ENCODE measurements at places on chromosomes 4 and X.

DNA sequence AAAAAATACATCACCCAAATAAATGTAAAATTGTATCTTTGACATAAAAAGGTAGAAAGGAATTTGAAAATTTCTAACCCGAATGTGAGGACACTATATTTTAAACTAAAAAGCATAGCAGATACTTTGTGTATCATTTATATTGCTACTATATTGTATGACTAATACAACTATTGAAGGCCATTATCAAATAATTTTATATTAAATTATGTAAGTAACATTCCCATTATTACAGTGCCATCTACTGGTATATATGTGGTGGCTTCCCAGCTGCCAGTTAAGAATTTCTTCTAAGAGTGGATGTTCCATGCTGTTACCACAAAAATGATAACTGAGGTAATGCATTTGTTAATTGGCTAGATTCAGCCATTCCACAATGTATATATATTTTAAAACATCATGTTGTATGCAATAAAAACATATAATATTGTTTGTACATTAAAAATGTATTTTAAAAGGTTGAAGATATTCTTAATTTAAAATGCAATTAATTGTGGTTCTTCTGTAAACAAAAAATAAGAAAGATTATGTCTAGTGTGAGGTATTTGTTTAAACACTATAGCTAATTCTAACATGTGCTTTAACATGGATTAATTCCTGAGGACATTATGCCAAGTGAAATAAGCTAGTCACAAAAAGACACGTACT is 65.3 kb downstream of the EGF start:
- DNase-seq, result no peak

DNA sequence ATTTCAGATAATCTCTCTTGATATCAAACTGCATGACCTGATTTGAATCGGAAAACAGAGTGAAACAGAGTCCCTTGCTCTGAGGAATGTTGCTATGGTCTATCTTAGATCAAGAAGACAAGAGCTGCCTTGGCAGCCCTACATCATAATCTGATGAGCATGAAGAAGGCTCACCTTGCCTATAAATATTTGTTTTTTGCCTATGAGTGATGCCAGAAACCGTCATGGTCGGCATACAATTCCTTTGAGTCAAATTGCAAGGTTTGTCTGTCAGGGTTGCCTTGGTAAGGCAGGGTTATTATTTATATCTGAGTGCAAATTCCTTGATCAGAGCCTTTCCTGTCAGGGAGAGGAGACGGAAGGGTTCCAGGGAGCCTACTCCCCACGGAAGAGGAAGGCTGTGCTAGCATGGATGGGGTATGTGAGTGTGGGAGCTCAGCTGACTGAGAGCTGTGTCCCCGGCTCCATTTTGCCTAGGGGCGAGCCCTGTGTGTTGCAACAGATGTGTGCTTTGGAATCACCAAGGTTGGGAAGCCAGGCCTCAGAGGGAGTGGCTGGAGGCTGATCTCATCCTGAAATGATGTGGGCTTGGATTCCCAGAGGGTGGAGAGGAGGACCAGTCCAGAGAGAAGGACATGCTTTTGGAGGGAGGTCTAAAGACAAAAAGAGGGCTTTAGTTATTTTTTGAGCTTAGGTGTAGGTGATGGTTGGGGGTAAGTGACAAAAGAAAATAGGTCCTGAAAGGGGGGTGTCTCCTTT is 43.6 kb downstream of the RTL9 start:
- DNase-seq, result no peak

GRCh38 chr4:184534511-184535391 is 60.4 kb upstream of the IRF2 start:
- no peak for DNase-seq

DNA sequence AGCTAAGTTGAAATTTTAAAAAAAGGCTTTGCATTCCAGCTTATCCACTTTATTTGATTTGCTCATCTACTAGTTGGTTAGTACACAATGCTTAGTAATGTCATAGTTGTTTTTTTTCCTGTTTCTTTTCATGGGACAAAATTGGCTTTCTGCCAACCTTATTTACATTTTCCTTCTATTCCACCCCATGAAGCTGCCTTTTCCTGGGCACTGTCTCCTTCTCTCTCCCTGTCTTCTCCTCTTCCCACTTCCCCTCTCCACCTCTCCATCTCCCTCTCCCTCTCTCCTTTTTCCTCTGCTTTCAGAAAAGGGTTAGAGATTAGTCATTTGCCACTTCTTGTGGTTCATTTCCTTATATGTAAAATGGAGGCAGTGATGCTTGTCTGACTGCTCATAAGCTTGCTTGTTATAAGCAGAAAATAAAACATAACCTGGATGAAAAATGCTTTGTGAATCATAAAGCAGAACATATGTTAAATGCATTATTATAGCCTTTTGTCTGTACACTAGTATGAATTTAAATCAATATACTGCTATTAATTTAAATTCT is 181.9 kb downstream of the CEP135 start:
- no peak for DNase-seq

GRCh38 chrX:57137501-57137900 is 304 bp upstream of the SPIN2A start:
- no peak for DNase-seq

- no peak for DNase-seq
These were observed 161.7 kb upstream of the NAP1L5 start for GRCh38 chr4:88859191-88859812.

GRCh38 chr4:79757600-79757999 is 315.4 kb downstream of the ANTXR2 start:
- DNase-seq, result no peak

- DNase-seq, result no peak
These were observed 65.0 kb upstream of the IL15 start for GRCh38 chr4:141571362-141571761.

DNA sequence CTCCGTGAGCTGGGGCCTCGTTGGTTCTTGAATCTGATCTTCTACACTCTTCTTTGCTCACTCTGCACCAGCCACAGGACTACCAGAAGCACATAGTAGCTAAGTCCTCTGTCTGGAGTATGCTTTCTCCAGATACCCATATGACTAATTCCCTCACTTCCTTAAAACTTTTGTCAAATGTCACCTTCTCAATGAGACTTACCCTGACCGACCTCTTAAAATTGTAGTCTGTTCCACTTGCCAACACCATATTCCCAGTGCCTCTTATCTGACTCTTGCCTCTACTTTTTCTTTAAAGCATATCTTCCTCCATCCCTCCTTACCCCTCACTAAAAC is 10.0 kb downstream of the PARM1 start:
- no peak for DNase-seq

DNA sequence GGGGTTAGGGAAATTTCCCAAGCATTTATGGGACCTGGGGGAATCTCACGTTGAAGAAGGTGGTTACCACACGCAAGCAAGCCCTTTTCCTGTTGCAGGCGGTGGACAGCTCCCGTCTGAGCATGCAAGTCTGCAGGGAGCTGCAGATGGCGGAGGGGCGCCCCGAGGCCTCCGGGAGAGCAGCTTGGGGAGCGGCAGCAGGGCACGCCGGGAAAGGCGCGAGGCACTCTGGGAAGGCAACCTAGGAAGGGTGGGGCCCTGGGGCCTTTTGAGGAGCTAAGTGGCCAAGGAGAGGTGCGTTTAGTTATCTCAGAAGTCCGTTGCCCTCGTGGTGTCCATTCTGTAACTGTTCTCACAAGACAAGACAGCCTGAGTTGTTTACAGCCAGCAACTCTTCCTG is 57.0 kb upstream of the SLC25A4 start:
- no peak for DNase-seq

DNA sequence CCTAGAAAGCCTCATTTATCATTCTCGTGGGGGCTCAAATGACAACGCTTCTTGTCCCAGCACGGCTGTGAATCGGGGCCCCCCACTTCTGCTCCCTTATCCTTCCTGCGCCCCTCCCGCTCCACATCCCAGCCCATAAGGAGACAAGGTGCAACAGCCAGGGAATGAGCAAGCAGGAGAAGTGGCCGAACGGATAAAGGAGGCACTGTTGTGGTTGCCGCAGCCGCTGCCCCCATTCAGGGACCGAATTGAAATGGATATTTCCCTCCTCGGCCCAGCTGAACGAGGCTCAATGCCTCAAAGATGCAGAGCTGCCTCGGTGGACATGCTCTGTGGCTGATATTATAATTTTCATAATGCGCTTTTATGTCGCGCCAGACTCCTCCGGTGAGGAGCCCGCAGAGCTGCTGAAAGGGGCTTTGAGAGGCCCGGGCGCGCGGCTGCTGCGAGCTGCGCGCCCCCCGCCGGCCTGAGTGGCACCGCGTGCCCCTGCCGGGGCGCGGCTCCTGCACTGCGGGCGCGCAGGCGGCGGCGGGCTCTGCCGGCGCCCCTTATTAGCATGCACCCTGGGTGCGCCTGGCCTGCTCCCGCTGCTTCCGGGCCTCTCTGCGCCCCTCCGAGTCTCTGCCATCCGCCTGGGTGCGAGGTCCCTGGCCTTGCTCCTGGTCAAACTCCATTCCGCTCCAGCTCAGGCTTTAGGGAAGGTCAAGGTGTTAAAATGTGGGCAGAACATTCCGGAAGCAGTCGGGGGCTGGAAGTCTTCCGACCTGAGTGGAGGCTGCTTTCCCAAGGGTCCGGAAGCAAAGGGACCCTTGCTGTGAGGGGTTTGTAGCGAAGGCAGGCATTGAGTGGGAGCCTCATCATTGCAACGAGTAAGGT is 68.2 kb upstream of the TMEM33 start:
- no peak for DNase-seq

DNA sequence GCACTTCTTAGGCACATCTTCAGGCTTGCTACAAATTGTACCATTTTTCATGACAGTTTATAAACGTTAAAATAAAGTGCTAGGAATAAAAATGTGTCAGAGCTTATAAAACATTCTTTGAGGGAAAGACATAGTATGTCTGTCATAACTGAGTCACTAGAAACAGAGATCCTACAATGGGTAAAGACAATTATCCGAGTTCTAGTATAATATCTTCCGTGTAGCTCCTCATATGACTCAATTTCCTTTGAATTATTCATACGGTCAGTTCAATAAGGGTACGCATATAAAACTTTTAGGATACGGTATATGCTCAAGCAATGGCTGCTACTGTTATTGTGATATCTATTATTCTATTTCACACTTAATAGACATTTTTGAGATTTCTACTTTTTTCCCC is 349.1 kb downstream of the PCDH10 start:
- no peak for DNase-seq

DNA sequence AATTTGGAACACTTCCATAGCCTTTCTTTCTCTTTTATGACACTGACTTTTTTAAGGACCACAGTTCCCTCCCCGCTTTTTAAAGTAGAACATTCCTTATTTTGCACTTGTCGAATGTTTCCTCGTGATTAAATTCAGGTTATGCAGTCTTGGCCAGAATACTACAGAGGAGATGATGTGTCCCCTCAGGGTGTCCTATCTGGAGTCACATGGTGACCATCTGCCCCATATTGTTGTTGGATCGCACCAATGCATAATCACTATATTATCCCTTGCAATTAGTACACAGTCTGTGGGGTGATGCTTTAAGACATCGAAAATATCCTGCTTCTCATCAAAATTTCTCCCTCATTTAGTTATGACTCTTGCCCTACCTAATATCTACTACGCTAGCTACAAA is 27.4 kb downstream of the WDFY3 start:
- no peak for DNase-seq
